CMK (cell line): ENCODE measurements at places on chromosomes 1 and 21.

DNA sequence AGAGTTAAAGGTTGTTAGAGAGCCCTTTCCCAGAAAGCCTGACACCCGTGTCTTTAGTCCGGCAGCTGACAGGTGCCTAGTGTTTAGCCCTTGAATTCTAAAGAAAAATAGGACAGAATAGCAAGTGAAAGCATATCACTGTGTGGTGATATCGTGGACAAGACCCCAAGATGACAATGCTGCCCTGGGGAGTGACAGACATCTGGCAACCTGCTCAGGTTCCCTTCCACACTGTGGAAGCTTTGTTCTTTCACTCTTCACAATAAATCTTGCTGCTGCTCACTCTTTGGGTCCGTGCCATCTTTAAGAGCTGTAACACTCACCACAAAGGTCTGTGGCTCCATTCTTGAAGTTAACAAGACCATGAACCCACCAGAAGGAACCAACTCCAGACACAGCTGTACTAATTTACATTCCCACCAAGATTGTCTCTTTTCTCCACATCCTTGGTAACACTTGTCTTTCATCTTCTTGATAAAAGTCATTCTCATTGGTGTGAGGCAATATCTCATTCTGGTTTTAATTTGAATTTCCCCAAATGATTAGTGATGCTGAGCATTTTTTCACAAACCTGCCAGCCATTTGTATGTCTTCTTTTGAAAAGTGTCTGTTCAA is 107.6 kb upstream of the SGIP1 start:
- no peak for DNase-seq

- no peak for DNase-seq
Measured at GRCh38 chr1:180912211-180912800, 391 bp upstream of the KIAA1614 start.

DNA sequence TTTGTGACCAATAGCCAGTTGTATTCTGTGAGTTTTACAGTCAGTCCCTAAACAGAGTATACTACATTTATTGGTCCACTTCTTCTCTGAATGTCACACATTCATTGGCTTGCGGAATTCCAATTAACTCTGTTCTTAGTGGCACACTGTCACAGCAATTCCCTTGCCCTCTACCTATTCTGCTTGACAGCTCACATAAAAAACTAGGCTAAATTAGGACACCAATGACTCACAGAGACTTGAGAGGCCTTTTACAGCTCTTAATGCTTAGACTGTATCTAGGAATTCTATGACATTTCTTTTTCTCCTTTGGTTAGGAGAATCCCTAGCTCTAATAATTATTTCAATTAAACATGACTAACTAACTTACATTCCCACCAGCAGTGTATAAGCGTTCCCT is 104.1 kb downstream of the NEGR1 start:
- no peak for DNase-seq

DNA sequence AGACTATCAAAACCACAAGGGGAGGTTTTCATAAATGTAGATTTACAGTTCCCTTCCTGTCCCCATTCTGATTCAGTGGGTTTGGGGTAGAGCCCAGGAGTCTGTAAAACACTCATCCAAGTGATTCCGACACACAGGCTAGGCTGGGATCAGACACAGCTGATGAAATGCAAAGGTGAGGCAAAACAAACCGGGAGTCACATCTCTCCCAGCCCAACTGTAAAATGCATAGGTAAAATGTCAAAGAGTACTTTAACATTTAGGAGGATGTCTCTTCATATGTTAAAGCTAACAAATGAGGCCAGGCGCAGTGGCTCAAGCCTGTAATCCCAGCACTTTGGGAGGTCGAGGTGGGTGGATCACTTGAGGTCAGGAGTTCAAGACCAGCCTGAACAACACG is 45.0 kb downstream of the ZNF281 start:
- DNase-seq = no peak

GRCh38 chr1:42266253-42267135 is 68.5 kb downstream of the FOXJ3 start:
- no peak for DNase-seq

- DNase-seq = no peak
Measured at GRCh38 chr1:235018720-235019444, 109.8 kb downstream of the TOMM20 start.

GRCh38 chr1:234554698-234555311 is 55.2 kb downstream of the IRF2BP2 start:
- no peak for DNase-seq

- DNase-seq = no peak
Measured at GRCh38 chr1:84972377-84972987, 24.4 kb downstream of the MCOLN2 start.
